Caudate nucleus (tissue), 63 donors: ENCODE measurements at places on chromosomes 2 and 18.

DNA sequence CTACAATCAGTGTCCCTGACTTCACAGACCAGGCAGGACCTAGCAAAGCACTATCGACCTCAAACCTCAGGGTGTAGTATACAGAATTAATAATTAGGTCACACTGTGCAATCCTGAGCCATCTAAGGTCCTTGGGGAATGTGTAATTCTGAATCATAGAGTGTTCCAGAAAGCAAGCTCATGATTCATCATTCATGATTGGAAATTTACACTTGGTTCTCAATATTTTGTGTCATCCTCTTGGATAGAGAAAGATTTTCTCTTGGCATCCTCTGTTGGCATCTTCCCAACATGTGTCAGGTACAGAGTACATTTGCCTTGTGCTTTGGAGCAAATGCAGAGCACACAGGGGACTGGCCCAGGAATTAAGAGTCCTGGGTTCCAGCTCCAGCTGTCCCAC is 245.0 kb upstream of the NT5C1B start:
- DNase-seq = no peak

- DNase-seq = no peak
These were observed 42.6 kb downstream of the ASAP2 start for GRCh38 chr2:9249020-9249800.

DNA sequence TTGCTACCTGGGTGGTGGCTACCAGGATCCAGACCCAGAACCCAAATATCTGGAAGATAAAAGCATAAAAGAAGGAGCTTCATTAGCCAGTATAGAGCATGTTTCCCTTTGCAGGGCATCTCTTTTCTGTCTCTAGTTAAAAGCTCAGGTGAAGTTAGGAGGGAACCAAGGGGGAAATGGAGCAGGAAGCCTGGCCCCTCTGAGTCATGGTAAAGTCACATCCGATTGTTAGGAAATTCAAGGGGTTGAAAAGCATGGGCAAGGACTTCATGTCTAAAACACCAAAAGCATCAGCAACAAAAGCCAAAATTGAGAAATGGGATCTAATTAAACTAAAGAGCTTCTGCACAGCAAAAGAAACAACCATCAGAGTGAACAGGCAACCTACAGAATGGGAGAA is 126.9 kb downstream of the RPIA start:
- no peak for DNase-seq

GRCh38 chr2:195318440-195319111 is 338.4 kb upstream of the SLC39A10 start:
- DNase-seq = no peak

DNA sequence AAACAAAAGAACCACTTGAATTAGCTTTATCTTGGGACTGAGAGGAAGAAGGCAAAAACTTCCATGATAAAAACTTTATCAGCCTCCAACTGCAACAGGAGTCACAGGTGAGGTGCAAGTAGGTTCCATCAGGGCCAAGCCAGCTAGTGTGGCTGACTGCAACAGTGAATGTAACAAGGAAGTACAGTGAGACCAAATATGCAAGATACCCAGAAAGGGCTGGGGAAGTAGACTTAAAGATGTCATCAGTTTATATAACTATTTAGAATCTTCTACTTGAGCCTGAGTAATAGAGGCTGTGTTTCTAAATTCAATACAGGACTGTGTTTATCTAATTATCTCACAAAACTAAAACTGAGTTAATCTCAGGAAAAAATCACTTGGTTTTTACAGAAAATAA is 14.8 kb downstream of the PLEKHM3 start:
- no peak for DNase-seq

DNA sequence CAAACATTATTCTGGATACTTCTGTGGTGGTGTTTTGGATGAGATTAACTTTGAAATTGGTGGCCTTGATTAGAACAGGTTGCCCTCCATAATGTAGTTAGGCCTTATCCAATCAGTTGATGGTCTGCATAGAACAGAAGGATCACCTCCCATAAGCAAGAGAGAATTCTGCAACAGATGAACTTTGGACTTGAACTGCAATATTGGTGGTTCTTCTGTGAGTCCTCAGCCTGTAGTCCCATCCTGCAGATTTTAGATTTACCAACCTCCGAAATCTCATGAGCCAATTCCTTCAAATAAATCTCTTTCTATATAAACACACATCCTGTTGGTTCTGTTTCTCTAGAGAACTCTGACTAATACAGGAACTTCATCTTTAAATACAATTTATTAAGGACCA is 81.9 kb downstream of the IRS1 start:
- DNase-seq = no peak

DNA sequence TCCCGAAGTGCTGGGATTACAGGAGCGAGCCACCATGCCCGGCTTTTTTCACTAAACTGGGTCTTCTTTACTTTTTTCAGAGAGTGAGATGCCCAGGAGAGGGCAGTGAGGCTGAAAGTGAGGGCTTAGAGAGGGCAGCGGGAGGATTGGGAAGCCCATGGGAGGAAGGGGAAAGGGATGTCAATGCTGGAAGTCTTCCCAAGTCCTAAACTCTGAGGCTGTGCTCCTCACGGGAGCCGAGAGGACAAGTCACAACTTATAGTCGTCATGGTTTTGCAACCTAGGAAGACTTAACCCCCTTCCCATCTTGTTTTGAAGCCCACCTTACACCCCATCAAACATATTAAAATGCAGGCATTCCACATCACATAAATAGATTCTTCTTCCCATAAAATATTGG is 15.1 kb upstream of the MEP1B start:
- DNase-seq = no peak

- DNase-seq = no peak
These were observed 138.9 kb downstream of the RBMS1 start for GRCh38 chr2:160354677-160355076.

DNA sequence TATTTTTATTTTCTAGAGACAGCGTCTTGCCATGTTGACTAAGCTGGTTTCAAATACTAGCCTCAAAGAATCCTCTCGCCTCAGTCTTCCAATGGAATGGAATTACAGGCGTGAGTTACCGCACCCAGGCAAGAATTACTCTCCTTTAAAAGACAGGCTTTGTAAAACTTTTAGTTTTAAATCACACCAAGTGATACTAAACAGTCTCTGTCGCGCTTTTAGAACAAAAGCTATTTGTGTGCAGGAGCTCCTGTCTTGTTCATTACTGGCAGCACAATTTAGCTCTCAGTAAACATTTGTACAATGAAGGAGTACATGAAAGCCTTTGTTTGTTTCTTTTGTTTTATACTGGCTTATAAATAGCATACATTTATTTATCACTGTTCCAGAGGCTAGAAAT is 1719.2 kb upstream of the PIK3C3 start:
- no peak for DNase-seq

GRCh38 chr2:52429171-52429570 is 1338.4 kb upstream of the CHAC2 start:
- DNase-seq = no peak

- no peak for DNase-seq
These were observed 178.1 kb downstream of the DYSF start for GRCh38 chr2:71631411-71631931.
